T-helper 9 cell (primary cell): ENCODE measurements at places on chromosomes 6 and 20.

- DNase-seq: no peak
Measured at GRCh38 chr20:1766731-1767130, 109.2 kb upstream of the SIRPG start.

DNA sequence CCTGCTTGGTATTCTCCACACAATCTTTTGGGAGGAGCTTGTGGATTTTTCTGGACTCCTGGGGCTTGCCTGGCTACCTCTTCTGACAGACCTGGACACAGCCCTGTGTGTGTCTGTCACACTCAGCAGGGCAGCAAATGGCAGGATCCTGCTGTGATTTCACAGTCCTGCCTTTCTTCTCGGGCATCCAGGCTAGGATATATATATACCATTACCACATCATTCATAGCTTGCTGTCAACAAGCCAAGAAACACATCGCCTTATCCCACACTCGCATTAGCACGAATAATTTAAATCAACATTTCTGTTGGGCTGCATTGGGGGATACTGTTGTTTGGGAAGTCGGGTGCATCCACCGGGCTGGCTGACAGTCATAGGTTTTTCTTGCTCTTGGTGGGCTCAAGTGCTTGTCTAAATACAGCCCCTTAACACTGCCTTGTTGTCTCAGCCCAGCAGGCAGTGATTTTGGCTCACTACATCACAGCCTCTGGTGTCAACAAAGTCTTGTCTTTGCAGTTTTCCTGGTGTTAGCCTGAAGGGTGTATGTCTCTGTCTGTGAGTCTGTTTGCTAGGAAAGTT is 154.9 kb upstream of the FERMT1 start:
- no peak for DNase-seq

GRCh38 chr6:42831237-42831636 is 48.2 kb upstream of the RPL7L1 start:
- no peak for DNase-seq

DNA sequence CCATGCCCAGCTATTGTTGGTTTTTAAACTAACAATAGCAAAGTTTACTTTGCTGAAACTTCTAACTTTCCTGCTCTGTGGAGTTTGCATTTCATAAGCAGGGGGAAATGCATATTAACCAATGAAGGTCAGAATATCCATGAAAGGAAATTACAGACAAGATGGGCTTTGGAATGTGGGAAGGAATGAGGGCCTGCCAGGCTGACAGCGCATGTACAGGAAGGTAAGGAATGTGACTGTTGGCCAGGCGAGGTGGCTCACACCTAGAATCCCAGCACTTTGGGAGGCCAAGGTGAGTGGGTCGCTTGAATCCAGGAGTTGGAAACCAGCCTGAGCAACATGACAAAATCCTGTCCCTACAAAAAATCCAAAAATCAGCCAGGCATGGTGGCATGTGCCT is 49.6 kb downstream of the CDK5RAP1 start:
- DNase-seq: no peak

GRCh38 chr6:38282911-38283310 is 356.8 kb downstream of the BTBD9 start:
- no peak for DNase-seq

DNA sequence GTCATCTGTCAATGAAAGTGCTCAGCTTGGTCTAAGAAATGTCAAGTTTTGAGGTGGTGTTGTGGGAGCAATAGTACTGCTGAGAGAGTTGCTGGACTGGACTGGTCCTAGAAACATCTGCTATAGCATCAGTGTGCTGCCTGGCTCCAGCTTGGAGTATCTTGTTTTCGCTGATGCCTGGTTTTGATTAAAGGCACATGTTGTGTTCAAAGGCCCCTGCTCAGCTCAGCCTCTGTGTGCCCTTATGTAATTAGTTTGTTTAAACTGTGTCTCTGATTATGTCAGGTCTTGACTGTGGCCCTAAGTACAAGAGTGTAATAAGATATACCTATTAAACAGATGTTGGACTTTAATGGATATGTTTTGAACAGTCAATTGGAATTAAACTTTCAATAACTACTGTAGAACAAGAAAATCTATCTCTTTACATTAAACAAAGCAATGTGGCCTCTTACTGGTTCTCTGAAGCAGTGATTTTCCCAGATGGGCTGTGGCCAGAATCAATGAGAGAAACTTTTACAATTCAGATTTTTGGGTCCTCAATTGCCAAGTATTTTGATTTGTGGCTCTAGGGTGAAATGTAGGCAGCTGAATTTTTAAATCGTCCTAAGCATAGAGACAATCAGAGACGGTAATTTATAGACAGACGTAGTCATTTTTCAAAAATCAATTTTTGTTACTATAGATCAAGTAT is 668.2 kb downstream of the DHX35 start:
- no peak for DNase-seq
